ENCODE measurements at places on chromosomes 1 and 21.
A peak's percentile ranks its signal among the peaks of the same experiment; 100 is the strongest.

- DNase-seq = no peak
Observed at GRCh38 chr1:246837418-246838117, 94.2 kb downstream of the AHCTF1 start.

GRCh38 chr1:150225546-150225945 is 10.4 kb downstream of the ANP32E start:
- DNase-seq = no peak

DNA sequence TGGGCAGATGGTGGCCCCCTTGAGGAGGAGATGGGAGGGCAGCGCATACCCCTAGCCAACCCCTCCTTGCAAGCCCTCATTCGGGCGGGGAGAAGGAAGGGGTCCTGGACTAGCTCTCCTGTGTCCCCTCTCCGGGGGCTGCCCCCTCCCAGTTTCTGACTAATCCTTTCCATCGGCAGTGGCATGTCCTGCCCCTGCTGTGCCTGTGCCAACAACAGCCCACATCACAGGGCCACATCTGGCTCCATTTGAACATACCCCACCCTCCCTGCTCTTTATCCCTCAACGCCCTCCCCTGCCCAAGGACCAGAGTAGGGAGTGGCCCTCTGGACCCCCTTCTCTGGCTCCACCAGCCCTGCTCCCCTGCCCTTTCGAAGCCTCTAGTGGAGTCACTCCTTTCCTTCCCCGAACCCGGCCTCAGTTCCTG is 11.0 kb upstream of the LMNA start:
- DNase-seq = no peak

- DNase-seq = no peak
Observed at GRCh38 chr1:107415241-107415640, 274.4 kb downstream of the NTNG1 start.

- no peak for DNase-seq
Observed at GRCh38 chr21:45226540-45227326, 61.0 kb downstream of the POFUT2 start.

DNA sequence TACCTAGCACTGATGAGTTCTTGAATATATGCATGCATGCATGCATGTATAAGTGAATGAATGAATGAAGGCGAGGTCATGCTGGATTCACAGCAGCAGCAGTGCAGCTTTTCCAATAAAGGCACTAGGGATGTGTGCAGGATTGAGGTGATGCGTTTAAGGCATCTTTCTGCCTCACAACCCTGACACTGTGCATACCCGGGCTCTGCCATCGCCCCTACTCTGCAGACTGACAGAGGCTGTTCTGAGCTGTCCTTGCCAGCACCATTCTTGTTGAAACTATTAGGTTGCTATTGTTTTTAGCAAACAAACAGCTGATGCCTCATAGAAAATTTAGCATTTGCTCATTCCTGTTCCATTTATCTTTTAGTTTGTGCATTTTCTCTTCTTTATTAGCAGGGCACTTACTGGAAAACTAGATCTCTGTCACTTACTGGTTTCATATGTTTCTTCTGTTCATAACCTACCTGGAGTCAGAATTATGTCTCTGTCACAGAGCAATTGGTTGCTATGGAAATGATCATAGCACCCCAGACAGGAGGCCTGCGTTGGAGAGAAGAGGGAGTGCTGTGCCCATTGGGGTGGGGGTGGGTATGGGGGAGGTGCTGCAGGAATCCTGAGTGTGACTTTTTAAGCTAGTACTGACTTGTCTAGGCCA is 79.0 kb downstream of the CD58 start:
- DNase-seq = no peak

- DNase-seq = no peak
Observed at GRCh38 chr1:220757441-220757840, 9.3 kb downstream of the MTARC2 start.

GRCh38 chr1:63731117-63732043 is 42.4 kb upstream of the ROR1 start:
- no peak for DNase-seq

DNA sequence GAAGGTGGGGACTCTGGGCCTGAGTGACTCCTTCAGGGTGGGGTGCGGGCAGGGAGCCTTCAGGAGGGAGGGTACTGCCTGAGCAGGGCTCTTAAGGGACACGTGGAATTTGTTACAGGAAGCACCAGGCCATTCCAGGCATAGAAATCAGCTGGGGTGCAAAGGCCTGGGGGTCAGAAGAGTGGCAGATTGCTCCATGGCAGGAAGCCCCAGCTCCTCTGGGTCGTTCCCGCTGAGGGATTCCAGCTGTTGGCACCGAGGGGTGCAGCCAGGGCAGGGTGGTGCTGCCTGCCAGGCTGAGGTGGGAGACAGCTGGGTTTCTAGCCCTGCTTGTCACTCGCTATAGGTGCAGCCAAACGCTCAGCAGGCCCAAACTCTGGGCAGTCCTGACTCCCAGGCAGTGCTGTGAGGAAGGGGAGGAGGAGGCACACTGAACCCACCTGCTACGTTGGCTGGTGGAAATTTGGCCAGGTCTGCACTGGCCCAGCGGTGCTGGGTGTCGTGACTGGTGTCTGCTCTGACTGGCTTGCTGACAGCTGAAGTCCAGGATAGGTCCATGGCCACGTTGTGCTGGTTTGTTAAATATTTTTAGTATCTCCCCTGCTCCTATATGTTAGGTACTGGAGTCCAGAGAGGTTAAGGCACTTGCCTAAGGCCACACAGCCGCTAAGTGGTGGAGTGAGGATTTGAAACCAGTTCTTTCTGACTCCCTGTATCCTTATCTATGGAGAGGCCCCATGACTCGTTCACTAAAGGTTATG is 19.3 kb downstream of the TNFRSF1B start:
- no peak for DNase-seq

GRCh38 chr1:25442178-25442577 is 11.5 kb downstream of the MACO1 start:
- DNase-seq = no peak

DNA sequence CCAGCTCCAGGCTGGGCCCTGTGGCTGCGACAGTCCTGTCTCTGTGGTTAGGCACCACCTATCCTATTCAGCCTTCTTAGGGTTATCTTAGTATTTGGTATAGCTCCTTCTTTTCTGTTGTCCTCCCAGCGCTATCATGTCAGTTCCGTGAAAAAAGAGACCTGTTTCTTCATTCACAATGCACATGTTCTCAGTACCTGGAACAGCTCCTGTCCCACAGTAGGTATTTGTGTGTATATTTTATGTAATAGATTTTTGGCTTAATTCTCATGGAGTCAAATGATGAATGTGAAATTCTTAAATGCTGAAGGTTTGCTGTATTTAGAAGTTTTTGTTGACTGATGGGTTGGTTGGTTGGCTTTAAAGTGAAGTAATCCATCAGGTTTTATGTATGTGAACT is 279.7 kb downstream of the ST6GALNAC3 start:
- no peak for DNase-seq

- DNase-seq = no peak
Observed at GRCh38 chr1:186534401-186534800, 73.5 kb upstream of the PDC start.

DNA sequence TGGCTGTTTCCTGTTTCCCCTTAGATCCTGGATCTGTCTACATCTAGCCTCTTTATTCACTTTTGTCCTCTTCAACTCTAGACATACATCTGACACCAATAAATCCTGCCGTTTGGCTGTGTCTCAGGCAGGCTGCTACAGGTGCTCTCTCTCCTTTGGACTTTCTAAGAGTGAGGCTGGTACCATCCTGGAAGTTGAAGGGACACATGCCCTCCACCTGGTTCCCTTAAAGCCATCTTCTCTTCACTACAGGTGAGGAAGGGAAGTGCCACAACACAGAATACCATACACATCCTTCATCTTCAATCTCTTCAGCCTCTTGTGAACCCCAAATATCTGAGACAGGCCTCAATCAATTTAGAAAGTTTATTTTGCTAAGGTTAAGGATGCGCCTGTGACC is 137.9 kb downstream of the BACH1 start:
- no peak for DNase-seq

DNA sequence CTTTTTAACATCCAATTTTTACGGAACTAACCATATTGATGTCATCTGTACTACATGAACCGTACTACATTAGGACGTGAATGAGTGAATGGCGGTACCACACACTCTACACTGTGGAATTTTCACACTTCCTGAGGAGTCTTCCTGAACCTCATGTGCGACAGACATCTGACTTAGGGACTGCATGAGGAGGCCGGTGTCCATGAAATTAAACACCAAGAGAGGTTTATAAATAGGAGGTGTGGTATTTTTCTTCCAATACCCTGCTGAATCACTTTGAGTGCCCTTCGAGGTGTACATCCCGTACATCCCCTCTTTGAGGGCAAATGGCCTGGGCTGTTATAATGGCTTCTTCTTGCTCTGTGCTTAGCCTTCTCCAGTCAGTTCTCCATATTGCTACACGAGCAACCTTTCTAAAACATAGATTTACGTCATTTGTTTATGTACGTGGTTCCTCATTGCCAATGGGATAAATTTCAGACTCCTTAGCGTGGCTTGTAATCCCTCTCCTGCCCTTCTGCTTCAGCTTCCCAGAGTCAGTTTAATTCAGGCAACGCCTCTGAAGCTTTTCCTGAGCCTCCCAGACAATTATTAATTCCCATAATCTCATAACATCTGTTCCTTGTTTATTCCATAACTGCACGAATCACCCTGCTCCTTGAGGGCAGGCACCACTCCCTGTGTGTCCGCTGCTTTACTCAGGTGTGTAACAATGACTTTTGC is 9.4 kb downstream of the ST3GAL3 start:
- no peak for DNase-seq

DNA sequence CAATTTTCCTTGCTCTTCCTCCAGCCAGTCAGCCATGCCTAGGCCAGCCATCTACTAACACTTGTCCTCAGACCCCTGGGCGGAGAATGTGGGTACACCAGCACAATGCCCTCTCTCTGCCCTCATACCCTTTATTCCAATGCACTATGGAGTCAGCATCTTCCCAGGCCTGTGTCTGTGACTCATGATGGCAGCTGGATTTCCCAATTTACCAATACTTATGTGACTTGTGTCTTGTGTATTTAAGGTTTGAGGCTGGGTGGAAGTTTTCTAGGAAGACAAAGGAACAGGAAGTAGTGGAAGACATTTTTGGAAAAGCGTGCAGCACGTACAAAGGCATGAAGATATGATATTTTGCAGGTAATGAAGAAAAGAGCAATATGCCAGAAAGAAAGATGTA is 114.3 kb downstream of the NMNAT2 start:
- no peak for DNase-seq

- DNase-seq = peak; percentile 28
Observed at GRCh38 chr1:68112835-68113243, 62.4 kb upstream of the DIRAS3 start.

- no peak for DNase-seq
Observed at GRCh38 chr1:61427510-61427909, 297.4 kb downstream of the TM2D1 start.

- DNase-seq = no peak
Observed at GRCh38 chr1:3522564-3523265, 68.2 kb downstream of the ARHGEF16 start.

- no peak for DNase-seq
Observed at GRCh38 chr1:237975903-237976302, 85.2 kb upstream of the ZP4 start.

DNA sequence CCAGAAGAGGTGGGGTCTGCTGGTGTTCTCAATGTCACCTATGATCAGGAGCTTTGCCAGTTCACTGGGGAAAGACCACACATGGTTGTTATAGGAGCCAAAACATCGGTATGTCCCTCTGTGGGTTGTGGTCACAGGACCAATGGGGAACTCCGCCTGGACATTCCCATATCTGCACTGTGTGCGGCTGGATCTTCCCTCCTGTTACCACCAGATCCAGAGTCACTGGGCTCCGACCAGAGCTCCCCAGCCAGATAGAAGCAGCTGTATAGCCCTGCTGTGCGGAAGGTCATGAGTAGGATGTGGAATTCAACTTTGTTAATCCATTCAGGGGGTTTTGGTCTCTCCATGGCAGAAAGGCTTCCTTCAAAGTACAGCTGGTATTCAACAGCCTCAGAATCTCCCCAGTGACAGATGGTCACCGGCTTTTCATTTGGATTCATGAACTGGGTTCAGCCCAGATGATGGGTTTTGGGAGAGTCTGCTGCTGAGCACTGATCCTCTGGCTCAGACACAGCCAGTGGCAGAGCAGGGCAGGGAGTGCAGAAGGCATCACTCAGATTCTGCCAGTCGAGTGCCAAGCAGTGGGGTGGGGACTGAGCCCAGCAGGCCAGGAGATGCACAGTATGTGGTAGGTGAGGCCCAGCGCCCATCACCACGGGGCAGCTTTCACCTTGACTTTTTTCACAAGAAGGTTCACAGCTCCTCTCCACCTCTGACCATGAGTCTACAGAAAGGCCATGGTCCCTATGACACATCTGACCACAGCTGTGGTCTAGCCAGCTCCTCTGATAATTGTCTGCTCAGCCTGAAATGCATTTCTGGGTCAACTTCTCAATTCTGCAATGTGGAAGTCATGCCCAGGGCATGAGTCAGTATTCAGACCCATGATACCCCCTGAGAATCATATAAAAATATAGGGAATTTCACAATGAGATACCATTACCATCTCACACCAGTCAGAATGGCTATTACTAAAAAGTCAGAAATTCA is 2.9 kb upstream of the SHCBP1L start:
- no peak for DNase-seq

- no peak for DNase-seq
Observed at GRCh38 chr21:31781737-31782136, 49.8 kb upstream of the SCAF4 start.

- no peak for DNase-seq
Observed at GRCh38 chr1:43669878-43670277, 19.9 kb downstream of the KDM4A start.

GRCh38 chr1:161899091-161899490 is 124.6 kb downstream of the OLFML2B start:
- DNase-seq = no peak

GRCh38 chr21:18940791-18941190 is 537.2 kb upstream of the TMPRSS15 start:
- DNase-seq = no peak

- DNase-seq = no peak
Observed at GRCh38 chr1:54381524-54381923, 24.7 kb downstream of the SSBP3 start.

GRCh38 chr1:177809819-177810218 is 160.0 kb downstream of the SEC16B start:
- DNase-seq = no peak

All from LNCaP clone FGC (cell line).